ENCODE measurements at places on chromosomes 2 and 18.

DNA sequence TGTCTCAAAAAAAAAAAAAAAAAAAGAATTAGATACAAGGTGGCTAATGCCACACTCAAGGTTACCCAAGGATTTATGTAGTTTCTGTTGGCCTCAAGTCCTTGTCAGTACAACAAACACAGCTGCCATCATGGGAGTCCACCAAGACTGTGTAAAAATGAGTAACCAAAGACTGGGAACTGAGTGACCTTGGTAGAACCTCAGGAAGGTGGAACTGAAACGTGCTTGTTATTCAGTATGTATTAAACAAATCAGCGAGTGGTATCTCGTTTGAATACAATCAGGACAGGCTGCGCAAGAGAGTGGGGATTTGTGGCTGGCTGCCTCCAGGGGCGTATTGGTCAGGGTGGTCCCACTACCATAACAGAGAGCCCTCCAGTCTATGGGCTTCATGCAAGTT, 1.6 kb upstream of the SFTPB start:
- DNase-seq, result no peak

- no peak for DNase-seq
These were observed 63.9 kb downstream of the CCBE1 start for GRCh38 chr18:59633317-59633716.

DNA sequence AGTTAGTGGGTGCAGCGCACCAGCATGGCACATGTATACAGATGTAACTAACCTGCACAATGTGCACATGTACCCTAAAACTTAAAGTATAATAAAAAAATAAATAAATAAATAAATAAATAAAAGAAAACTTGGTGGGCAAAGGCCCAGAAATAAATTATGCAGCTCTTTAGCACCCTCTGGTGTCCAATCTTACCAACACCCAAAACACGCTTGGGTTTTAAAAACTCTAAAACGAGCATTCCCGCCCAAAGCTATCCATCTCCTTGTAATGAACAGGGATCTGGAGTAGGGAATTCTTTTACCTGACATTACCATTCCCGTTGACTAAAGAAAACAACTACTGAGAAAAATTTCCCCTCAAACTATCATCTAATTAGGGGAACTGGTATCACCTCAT, 2005.9 kb upstream of the CELF4 start:
- no peak for DNase-seq

- DNase-seq, result no peak
These were observed 216.7 kb upstream of the STON1 start for GRCh38 chr2:48313036-48313877.

DNA sequence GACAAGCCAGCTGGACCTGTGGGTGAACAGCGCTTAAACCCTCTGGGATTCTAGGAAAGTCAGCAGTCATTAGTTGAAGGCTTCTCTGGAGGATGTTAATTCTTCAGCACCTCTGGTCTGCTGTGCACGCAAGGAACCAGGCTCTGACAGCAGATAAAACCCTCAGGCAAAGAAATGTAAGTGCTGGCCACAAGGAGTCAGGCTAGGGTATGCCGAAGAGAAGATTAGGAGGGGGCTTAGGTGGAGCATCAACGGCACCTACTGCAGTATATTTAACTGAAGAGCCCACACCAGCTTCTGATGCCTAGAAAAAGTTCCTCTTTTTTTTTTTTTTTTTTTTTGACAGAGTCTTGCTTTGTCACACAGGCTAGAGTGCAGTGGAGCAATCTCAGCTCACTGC, 304.2 kb upstream of the MC4R start:
- DNase-seq, result no peak

DNA sequence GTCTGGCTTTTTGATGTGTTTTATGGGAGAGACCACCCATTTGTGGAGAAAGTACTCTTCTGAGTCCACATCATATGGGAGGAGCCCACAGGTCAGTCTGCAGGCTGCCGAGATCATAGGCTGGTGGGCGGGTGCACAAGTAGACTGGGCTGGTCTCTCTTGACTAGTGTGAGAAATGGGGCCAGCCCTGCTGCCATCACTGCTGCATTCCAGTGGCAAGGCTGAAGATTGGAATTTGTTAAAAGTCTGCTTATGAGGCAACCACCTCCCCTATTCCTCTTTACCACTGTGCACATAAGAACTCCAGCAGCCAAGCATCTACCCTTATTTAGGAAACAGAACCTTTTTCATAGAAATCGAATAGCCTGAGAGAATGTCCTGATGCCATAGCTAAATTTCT, 200.7 kb downstream of the DIS3L2 start:
- DNase-seq, result no peak

GRCh38 chr18:78242806-78243205, 736.8 kb upstream of the SALL3 start:
- DNase-seq, result no peak

DNA sequence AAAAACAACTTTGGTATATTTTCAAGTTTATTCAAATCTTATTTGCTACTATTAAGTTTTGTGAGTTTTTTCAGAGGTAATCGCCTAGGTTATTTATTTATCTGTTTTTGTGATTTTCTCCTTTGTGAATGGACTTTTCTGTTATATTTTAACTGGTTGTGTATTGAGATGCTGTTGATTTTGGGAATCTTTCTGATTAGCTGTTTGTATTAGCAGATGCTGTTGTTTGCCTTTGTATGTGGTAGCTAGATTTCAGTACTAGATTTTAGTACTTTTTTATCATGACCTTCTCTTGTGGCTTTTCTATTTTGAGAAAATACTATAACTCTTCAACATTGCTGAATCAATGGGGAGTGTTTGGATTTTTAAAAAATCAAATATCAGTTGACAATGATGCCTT, 42.4 kb downstream of the TSHZ1 start:
- DNase-seq, result no peak

GRCh38 chr2:212539072-212539880, 674 bp upstream of the ERBB4 start:
- DNase-seq, result no peak

GRCh38 chr18:78071776-78072175, 822.1 kb downstream of the GALR1 start:
- no peak for DNase-seq

DNA sequence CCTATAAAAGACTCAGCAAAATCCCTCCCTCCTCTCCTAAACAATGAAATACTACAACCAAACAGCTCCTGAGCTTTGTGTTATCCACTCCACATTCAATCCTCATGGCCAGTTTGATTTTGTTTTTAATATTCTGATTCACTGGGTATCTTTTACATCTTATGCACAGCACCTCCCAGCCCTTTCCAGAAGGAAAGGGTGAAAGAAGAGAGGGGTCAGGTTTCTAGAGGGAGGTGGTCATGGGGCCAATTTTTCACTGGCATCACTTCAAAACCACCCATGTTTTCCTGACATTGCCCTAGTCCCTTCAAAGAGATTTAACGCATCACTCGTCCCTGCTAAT, 315.6 kb downstream of the LPIN1 start:
- no peak for DNase-seq

- DNase-seq, result no peak
These were observed 38.4 kb downstream of the YPEL5 start for GRCh38 chr2:30185178-30185577.

DNA sequence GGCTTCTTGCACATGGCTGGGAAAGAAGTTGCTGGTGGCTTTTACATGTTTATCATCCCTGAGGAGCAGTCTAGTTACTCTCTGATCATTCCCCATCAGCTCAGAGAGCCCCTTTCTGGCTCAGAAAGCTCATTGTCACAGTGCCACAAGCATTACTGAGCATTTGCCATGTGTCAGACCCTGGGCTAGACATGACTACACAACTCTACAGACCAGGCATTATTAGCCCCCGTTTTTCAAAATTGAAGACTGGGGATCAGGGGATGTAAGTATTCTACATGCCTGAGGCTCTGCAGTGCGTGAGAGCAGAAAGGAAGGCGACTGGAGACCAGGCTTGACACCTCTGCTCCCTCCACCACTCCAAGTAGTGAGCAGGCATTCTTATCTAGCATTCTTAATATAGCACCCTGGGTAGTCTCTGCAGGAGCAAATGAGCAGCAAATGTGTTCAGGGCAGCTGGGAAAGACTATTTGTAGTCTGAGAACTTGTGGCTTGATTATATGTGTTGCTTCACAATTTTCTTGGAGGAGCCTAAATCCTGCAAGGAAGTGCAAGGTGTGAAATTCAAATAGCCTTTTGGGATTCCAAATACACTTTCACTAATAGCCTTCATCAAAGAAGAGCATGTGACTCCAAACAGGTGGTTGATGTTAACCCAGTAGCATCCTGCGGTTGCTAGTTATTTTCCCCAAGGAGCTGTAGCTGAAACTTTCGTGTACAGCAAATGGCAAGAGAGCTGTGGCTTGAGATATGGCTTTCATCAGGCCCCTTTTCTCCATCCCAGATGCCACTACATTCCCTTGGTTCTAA, 143.2 kb downstream of the DDX1 start:
- DNase-seq, result no peak

DNA sequence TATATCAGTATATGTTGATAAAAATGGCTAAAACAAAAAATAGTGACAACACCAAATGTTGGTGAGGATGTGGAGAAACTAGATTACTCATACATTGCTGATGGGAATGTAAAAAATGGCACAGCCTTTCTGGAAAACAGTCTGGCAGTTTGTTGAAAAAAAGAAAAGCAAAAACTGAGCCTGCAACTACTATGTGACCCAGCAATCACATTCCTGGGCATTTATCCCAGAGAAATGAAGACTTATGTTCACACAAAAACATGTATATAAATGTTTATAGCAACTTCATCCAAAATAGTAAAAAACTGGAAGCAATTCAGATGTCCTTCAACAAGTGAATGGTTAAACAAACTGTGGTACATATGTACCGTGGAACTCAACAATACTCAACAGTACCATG, 7.5 kb upstream of the KDSR start:
- DNase-seq, result no peak

DNA sequence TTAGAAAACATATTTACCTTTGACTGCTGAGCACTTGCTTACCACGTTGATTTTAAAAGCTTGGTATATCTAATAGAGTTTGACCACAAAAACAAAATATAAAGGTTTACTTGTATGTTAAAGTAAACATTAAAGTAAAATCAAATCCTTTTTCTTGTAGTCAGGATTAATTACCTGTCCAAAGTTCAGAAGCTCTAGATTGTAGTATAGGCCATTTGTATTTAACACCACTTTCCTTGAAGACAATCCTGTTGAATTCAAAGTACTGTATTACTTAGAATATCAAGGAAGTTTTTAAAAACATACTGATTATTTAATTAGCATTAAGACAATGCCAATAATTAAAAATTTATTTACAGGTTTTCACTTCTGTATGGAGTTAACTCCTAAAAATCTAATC, 53.0 kb downstream of the PGAP1 start:
- no peak for DNase-seq

GRCh38 chr2:20224164-20224715, 690 bp downstream of the SDC1 start:
- DNase-seq, result no peak

GRCh38 chr2:42906557-42907411, 114.4 kb upstream of the HAAO start:
- no peak for DNase-seq

GRCh38 chr18:449374-449773, 51.1 kb downstream of the COLEC12 start:
- DNase-seq, result no peak

DNA sequence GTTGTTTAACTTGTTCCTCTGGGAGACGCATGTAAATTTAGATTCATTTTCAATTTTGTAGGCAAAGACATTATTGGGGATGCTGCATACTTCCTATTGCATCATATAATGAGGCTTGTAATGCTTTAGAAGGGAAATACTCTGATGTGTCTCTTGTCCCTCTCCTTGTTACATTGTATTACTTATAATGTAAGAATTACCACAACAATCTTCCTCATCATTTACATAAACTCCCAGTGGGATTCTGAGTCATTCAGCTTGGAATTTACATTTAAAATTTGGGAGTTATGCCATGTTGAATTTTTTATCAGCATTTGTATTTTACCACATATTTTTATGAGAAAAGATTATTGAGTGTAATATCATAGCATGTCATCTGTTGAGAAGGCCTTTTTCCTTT, 963.4 kb upstream of the NRXN1 start:
- DNase-seq, result no peak

DNA sequence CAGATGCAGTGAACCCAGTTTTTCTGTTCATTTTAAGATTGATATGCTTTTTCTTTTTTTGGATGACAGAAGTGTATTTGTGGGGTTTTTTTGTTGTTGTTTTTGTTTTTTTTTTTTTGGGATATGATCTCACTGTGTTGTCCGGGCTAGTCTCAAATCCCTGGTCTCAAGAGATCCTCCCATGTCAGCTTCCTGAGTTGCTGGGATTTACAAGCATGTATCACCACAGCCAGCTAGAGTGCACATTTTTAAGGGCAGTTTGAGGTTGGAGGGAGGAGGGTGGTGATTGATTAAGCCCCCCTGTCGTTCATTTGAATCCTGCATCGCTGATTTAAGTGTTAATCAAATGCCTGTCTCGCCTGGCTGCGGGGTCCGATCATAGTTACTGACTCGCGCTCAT, 189.1 kb downstream of the GBX2 start:
- DNase-seq, result no peak

DNA sequence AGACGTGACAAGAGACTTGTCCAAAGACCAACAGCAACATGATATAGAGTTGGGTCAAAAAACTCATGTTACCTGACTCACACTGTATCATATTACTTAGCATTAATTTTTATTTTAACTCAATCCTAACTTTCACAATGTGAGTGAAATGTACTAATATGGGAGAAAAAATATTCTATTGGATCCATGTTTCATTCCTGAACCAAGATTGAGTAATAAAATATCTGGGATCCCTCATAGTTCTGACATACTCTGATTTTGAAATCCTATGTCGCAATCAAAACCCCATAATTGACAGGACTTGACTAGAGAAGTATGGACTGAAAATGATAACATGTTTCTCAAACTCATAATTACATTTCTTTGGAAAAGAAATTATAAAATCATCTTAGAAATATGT, 190.4 kb downstream of the RIT2 start:
- no peak for DNase-seq
